Bone marrow (tissue), 2 donors: ENCODE measurements at places on chromosomes 6 and 20.
A peak's percentile ranks its signal among the peaks of the same experiment; 100 is the strongest.

- DNase-seq = no peak
Measured at GRCh38 chr6:137768935-137769334, 98.1 kb upstream of the TNFAIP3 start.

- DNase-seq = peak; percentile 62
Measured at GRCh38 chr6:24581084-24581669, 64.8 kb downstream of the KIAA0319 start.

DNA sequence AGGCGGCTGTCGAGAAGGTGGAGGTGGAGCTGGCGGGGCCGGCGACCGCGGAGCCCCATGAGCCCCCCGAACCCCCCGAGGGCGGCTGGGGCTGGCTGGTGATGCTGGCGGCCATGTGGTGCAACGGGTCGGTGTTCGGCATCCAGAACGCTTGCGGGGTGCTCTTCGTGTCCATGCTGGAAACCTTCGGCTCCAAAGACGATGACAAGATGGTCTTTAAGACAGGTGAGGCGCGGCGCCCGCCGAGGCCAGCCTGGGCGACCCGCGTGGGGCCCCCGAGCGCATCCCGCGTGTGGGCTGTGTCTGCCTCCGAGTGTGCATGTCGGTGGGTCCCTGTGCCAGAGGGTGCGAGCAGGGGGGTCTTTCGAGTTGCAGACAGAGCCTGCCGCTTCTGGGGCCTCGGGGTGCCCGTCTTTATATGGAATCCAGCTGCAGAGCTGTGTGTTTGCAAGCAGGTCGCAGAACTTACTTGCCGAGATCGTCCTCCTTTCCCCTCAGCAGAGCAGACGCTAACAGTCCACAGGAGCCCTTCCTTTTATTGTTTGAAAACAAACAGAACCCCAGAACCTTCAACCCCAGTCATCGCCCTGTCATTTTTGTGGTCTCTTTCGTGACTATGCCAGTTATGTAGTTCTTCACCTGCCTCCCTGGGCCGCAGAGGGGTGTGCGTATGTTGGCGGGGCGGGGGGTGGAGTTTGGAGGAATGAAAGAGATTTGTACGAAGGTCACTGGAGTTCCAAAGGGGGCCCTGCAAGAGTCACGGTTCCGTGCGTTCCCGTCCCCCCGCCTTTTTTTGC is 766 bp downstream of the SLC16A10 start:
- peak; percentile 38 for DNase-seq

DNA sequence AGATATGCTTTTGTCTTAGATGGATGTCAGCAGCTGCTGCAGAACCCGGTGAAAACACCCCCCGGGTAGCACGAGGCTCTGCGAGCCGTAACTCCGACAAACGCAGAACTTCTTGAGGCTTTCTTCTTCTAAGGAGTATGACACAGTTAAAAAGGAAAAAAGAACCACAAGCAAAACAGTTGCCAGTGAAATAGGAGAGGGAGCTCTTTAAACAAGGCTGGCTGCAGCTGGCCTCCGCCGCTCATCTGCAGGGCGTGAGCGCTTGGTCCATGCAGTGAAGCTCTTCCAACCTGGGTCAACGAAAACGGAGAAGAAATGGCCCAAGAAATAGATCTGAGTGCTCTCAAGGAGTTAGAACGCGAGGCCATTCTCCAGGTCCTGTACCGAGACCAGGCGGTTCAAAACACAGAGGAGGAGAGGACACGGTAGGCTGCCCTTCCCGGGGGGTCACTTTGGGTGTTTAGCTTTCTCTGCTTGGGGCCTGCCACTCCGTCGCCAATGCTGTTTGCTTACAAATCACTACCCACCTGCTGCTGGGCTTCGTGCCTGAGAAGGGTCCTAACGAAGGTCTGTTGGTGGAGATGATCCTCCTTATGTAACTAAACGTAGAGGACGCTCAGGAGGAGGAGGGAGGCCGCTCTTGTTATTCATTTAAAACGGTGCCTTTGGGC is 13.2 kb downstream of the SYTL3 start:
- no peak for DNase-seq

DNA sequence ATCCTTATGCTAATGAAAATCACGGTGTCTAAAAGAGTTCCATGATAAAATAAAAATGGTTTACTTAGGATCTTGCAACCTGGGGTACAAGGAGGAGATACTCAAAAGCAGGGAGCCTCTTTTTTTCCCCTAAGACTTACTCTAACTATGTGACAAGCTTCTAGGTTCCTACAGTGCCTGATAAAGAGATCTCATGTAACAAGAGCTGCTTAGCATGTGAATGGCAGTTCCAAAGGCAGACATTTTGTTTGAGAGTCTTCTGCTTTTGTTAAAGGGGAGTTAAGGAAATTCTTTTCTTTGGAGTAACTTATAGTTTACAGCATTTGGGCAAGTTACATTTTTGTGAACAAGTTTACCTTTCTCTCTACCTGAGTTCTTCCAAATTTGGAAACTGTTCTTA is 945.8 kb upstream of the ADGRB3 start:
- no peak for DNase-seq

DNA sequence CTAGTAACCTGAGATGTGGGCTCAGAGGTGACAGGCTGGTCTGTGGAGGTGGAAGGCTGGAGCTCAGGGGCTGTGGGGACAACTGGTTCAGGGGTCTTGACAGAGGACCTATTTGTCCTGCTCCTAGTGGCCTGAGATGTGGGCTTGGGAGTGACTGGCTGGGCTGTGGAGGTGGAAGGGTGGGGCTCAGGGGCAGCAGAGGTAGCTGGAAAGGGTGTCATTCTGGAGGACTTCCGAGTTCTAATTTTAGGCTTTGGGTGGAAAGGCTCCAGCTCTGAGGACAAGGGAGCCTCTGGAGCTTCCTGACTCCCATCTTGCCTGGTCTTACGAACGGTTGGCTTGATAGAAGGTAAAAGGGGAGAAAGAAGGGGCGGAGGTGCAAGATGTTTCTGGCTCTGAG is 11.5 kb downstream of the MDC1 start:
- DNase-seq = no peak

DNA sequence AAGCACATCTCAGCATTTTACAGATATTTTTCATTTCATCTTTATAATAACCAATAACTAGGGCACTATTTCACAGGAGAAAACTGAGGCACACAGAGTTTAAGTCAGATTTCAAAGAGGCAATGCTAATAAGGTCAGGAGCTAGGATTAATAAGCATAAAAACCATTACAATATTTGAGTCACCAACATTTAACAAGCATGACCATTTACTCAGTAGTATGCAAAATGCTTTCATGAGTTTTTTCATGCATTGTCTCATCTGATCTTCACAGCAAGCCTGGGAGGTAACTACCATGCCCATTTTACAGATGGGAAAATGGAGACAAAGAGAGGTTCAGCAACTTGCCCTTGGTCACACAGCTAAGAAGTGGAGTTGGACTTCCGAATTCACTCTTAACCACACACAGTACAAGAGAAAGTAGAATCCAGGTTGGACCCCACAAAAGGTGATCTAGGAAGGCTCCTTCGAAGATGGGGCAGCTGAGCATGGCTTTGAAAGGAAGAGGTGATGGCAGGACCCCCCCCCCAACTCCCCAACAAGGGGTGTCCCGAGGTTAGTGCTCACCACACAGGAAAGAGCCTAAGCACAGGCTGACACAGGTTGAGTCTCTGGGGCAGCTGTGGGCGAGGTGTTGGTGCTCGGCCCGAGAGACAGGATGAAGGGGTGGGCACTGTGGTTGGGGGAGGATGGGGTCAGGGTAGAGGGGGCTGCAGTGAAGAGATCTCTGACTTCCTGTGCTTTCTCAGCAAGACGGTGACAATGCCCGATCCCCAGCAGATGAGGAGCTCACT is 108.8 kb downstream of the PREX1 start:
- DNase-seq = no peak

- no peak for DNase-seq
Measured at GRCh38 chr6:44219053-44219814, 2.5 kb downstream of the MYMX start.
